ENCODE measurements at places on chromosomes 7 and 10.

DNA sequence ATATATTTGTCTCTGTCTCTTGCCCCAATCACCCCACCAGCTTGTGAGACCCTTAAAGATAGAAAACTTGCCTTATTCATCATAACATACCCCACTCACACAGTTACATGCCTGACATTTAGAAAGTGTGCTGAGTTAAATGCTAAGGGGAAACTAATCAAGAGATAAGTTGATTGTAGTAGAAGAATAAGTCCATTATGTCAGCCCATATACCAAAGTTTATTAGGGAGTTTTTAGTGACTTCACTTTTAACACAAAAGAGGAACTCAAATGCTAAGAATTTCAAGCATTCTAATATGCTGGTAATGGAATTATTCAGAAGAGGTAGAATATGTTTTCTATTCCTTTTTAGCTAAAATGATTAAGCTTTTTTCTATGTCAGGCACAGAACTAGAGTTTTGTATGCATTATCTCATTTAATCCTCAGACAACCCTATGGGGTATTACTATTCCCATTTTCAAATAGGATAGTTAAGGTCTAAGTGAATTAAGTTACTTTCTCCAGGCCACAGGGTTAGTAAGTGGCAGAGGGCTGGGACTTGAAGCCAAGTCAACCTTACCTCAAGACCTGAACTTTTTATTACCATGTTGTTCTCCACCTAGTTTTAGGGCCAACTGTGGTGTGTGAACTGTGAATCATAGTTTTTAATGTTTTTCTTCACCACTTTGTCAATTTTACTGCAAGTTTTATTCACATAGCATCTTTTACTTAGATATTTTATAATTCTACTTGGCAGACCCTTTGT is 19.6 kb downstream of the ASAH2 start:
- no peak for DNase-seq

DNA sequence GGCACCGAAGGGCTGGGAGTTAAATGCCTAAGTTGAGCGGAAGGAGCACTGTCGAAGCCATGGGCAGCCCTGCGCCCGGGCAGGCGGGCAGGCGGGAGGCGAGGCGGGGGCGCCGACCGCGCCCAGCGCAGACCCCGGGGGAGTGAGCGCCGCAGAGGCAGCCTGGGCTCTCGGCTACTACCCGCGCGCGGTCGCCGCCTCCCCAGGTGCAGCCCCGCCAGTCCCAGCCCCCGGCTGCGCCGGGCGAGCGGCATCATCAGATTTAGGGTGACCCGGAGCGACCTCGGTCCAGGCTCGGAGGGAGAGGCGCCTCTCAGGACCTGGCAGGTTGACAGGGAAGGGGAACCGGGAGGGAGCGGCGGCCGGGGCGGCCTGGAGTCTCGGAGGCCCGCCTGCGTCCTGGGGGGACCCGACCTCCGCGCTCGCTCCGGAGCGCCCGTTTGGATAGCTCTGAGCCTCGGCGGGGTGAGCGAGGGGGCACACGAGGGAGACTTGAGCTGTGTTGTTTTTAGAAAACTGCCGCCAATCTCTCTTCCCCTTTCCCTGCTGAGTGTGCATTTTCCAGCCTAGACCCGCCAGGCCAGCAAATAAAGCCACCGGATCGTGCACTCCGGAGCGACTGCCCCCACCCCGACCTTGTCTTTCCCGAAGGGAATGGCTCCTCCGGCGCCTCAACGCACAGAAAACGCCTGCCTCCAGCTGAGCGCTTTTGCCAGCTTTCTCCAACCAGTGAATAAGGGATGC is 2.3 kb upstream of the NRP1 start:
- DNase-seq, result no peak

DNA sequence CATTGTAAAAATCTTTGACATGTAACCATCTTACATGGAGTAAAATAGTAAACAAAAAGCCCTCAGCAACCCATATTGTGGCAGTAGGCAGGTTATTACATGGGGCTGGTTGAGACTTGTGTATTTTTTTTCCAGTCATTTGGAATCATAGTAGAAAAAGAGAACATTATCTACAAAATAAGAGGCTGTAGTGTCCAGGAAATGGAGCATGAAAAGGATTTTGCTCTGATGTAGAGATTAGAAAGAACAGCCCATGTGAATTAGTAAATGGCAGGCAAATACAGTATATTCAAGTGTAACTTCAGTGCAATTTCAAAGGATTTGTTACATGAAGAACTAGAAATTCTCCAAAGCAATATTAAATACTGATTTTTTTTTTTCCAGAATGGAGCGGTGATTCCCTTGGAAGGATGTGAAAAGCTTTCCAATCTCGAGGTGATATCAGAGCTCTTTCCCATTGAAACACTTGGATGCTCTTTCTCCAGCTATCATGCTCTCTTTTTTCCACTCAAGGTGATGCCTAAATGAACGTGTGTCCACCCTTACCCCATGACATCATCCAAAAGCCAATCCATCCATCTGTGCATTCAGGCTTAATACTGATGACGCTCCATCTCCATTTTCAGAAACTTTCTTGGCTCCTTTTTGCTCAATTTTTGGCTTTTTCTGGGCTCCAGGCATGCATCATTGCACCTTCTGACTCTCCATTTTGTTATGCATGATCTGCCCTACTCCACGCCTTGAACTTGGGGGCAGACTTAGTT is 1034.7 kb downstream of the TYW1 start:
- DNase-seq, result no peak

DNA sequence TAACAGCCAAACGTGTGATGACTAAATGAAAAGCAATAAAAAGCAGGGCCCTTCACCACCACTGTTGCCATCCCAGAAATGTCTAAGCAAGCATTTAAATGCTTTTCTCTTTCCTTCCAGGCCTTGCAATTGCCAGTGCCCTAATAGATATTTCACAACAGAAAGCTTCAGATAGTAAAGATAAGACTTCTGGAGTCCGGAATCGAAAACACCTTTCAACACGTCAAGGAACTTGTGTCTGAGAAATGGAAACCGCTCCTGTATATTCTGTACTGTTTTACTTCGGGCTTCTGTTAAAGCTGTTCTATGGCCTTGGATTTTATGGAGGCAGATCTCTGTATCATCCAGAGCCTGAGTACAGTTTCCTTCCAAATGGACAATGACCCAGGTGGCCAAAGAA is 328.5 kb downstream of the GFRA1 start:
- DNase-seq, result no peak

DNA sequence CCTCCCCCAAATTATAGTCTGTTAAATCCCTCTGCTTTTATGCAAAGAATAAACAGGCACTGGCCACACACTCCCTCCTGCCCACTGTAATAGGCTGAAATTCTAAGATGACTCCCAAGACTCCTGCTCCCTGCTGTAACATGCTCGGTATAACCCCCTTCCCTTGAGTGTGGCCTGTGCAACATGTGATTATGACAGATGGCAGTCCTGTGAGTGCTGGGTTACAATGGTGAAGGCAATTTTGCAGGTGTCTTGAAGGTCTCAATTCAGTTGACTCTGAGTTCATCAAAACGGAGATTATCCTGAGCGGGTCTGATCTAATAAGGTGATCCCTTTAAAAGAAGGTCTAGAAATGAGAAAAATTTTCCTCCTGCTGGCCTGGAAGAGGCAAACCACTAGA is 55.9 kb downstream of the CREB3L2 start:
- DNase-seq, result no peak

- no peak for DNase-seq
Measured at GRCh38 chr10:131078131-131078881, 233.2 kb downstream of the TCERG1L start.

DNA sequence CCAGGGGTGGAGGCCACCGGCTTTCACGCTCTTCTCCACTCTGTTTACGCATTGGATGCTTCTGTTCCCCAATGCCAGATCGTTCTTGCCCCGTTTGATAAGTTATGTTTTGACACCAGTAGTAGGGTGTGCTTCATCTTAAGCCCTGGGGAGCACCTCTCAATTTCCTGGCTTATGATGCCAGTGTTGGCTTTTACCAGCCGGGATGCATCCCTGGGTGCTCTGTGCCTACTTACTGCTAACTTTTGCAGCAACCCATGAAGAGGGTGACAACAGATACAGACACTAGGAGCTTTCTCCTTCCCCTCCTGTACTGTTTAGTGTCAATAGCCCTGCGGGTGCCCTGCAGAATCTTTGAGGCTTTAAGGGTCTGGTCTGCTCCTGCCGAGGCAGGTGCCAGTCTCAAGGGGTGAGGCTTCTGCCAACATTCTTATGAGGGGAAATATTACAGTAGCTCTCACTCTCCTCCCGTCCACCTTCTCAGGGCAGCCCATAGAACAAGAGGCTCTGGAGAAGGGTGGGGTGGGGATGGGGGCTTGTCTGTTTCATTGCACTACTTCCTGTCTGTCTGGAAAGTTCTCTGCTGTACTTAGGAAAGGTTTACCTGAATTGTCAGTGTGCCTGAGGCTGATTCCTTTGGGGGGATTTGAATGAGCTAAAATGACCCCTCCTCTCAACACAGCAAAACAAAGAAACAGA is 23.3 kb downstream of the ADCY1 start:
- DNase-seq, result no peak

- DNase-seq, result no peak
Measured at GRCh38 chr7:3187444-3188040, 113.5 kb upstream of the SDK1 start.

GRCh38 chr10:3932597-3933375 is 147.8 kb upstream of the KLF6 start:
- DNase-seq, result no peak

All from stimulated activated CD8-positive, alpha-beta memory T cell treated with anti-CD3 and anti-CD28 coated beads, Interleukin-15, amount 100 ng/mL, for 24 hours (primary cell).